Stimulated activated CD4-positive, alpha-beta T cell treated with anti-CD3 and anti-CD28 coated beads, Interleukin-1b, Interleukin-23, amount 100 ng/mL, for 24 hours (primary cell): ENCODE measurements at places on chromosomes 12 and 14.

GRCh38 chr14:84492685-84493084, 1037.3 kb upstream of the FLRT2 start:
- no peak for DNase-seq

DNA sequence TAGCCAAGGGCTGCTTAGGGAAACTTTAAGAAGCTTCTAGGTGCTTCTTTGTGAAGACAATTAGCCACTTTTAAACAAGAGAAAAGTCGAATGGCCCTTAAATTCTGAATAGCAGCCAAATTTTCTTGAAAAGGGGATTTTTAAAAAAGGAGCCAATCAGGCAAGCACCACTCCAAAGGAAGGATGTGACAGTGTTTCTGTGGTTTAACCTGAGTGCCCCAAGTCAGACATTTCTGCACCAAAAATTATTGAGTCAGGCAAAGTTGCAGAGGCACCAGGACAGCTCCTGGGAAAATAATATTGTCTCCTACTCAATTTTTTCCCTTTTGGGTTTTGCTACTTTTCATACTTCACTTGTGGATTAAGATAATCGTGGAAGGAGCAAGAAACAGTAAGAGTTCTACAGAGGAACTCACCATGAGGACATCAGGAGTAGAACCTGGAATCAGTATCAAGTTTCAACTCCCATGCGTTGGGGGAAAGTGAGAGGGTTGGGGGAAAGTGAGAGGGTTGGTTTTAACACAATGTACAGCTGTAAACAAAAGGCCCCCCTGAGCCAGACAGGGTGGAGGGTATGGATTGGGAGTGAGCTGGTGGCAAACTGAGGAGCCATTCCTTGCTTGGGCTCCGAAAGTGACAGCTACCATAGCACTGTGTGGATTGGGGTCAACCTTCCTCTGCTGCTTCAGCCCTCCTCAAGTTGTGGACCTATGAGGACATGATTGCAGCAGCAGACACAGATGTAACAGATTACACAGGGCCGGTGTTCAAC, 90.8 kb downstream of the SLC38A1 start:
- no peak for DNase-seq

DNA sequence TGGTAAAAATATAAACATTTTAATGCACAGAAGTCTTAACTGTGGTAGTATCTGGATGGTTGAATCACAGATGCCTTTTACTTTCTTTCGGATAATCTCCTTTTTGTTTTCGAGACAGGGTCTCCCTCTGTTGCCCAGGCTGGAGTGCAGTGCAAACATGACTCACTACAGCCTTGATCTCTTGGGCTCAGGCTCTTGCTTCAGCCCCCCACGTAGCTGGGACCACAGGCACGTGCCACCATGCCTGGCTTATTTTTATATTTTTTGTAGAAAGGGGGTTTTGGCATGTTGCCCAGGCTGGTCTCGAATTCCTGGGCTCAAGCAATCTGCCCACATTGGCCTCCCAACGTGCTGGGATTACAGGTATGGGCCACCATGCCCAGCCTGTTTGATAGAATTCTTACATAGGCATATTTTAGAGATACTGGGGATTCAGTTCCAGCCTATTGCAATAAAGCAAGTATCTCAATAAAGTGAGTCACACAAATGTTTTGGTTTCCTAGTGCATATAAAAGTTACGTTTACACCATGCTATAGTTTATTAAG, 99.2 kb downstream of the SNAPC1 start:
- no peak for DNase-seq

DNA sequence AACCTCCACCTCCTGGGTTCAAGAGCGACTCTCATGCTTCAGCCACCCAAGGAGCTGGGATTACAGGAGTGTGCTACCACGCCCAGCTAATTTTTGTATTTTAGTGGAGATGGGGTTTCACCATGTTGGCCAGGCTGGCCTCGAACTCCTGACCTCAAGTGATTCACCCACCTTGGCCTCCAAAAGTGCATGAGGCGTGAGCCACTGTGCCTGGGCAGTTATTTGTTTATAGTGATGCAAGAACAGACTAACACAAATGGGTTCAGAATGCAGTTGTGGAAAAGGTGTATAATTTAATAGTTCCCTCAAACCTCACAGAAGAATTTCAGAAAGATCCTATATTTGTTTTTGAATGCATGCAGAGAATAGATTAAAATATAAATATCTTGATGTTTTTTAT, 447.1 kb downstream of the ZFP36L1 start:
- DNase-seq: no peak

GRCh38 chr14:92501891-92502351, 11.7 kb upstream of the RIN3 start:
- no peak for DNase-seq
